ENCODE measurements at places on chromosomes 4 and X. TPM values are rescaled to one million over a fixed set of nuclear protein-coding genes. Genes with fewer than 3 reads are reported as not detected.

DNA sequence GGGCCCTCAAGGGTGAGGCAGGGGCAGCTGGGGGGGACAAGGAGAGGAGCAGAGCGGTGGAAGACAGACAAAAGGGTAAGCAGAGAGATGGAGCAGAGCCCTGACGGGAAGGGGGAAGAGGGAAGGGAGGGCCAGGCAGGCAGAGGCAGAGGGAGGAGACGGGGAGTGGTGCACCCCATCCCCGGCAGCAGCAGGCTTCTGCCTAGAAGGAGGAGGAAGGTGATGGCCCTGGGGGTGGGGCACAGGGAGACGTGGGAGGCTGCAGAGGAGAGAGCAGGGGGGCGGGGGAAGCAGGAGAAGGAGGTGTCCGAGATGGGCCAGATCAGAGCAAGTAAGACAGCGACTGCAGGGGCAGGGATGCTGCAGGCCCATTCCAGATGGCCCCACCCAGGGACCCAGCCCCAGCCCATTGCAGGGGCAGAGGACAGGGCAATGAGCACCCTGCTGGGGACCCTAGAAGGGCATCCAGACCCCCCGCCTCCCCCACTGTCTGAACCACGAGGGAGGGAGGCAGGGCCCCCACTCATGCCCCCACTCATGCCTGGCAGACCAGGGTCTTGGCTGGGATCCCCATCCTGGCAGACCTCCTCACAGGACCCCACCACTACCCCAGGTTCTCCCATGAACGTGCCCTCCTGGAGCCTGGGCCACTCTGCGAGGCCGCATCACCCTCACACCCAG, 2.7 kb downstream of the L1CAM start:
- DNase-seq, result no peak

GPR173 gene
- total RNA-seq, result 7.6 TPM

DNA sequence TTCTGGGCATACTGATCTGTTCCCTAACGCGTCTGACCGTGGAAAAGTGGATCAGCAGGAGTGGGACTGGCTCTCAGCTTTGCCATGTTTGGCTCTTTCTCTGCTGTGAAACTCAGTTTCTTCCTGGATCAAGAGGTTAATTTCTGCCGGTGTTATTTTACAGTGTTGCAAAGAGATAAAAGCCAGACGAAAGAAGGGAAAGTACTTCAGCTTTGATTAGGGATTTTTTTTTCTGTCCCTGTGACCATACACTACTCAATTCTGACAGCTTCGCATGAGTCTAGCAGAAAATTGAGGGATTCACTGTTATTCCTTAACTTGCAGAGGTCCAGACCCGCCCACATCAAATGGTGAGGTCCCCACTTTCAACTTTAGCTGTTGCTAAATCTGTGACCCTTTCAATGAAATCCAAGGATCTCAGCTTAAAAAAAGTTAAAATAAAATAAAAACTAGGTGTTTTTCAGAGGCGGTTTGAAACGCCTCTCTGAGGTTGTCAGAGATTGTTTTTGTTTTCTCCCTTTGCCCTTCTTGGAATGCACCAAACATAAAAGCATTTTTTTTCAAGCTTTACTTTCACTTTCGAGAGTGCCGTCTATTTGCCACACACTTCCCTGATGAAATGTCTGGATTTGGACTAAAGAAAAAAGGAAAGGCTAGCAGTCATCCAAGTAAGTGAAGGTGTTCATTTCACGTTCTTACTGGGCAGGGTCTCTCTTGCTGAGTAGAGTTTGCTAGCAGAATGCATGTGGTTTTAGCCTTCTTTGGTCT, at the start of gene TLR3:
Gene TLR3 (plus strand): TSS at position 576 of the 768 bp plus-strand sequence. CDS start 7,464 bp downstream, outside the sequence.
- no peak for DNase-seq

- no peak for DNase-seq
Observed at GRCh38 chr4:127203562-127204200, 429.1 kb upstream of the INTU start.

GRCh38 chr4:2617955-2618354, 81.5 kb downstream of the FAM193A start:
- no peak for DNase-seq

- no peak for DNase-seq
Observed at GRCh38 chr4:26287756-26288155, 33.1 kb upstream of the RBPJ start.

AMBN gene
- not detected for total RNA-seq

DUX4 gene
- 0.29 TPM for total RNA-seq

- no peak for DNase-seq
Observed at GRCh38 chr4:25085671-25086070, 54.9 kb upstream of the LGI2 start.

- no peak for DNase-seq
Observed at GRCh38 chrX:46704767-46705386, 54.0 kb downstream of the SLC9A7 start.

DNA sequence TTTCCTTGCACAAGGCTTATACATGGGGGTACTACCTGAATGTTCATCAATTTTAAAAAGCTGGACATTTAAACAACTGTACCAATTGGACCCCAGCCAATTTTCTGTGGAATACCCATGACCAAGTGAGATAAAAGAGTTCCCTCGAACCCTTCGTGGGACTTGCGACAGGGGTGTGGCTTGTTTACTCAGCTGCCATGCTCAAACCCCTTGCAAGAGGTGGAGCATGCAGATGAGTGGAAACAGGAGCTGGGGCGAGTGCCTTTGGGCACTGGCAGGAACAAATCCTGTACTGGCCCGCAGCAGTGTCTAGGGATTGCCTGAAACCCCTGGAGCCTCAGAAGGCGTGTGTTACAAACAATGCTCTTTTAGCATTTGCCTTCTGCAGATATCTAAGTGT, 144.2 kb downstream of the PDHA2 start:
- DNase-seq, result no peak

DNA sequence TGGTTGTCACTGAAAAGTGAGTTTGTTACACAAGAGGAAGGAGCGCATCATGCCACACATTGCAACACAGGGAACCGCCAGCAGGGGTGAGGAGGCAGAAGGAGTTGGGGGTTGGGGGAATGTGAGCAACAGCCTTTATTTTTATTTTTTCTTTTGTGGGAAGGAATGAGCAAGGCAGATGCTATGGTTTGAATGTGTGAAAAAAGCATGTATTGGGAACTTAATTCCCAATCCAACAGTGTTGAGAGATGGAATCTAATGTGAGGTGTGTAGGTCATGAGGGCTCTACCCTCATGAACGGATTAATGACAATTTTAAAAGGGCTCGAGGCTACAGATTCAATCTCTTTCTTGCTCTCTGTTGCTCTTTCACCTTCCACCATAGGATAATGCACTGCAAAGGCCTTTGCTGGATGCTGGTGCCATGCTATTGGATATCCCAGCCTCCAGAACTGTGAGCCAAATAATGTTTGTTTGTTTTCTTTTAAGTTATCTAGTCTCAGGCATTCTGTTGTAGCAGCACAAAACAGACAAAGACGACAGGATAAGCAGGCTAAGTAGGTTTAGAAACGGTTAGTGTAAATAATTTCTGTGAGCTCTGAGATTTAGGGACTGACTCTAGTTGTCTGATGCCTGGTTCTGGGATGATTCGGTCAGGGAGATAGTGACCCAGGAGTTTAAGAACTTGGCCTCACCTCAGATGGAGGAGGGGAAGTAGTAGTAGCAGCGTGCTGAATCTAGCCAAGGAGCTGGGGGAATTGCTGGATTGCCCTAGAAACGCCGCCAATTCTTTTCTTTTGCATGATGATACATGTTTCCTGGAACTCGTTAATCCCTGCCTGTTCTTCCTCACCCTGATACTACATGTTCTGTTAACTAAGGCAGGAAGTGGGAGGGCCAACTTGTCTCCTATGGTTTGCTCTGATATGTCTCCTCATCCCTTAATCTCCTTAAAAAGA, 156.6 kb upstream of the CTSO start:
- DNase-seq, result no peak

TLR6 gene
- 3.0 TPM for total RNA-seq

PNMA5 gene
- not detected for total RNA-seq

GRCh38 chr4:55184600-55185523, 59.5 kb upstream of the KDR start:
- no peak for DNase-seq

All from ureter (tissue), 1 donor.